ACHN (cell line): ENCODE measurements at places on chromosomes 16 and 17.

- DNase-seq, result no peak
Measured at GRCh38 chr17:36946726-36947091, 2.0 kb upstream of the AATF start.

- no peak for DNase-seq
Measured at GRCh38 chr17:40536295-40537171, 28.7 kb downstream of the CCR7 start.

GRCh38 chr16:86882586-86883280, 304.4 kb downstream of the FOXL1 start:
- peak; percentile 79 for DNase-seq

DNA sequence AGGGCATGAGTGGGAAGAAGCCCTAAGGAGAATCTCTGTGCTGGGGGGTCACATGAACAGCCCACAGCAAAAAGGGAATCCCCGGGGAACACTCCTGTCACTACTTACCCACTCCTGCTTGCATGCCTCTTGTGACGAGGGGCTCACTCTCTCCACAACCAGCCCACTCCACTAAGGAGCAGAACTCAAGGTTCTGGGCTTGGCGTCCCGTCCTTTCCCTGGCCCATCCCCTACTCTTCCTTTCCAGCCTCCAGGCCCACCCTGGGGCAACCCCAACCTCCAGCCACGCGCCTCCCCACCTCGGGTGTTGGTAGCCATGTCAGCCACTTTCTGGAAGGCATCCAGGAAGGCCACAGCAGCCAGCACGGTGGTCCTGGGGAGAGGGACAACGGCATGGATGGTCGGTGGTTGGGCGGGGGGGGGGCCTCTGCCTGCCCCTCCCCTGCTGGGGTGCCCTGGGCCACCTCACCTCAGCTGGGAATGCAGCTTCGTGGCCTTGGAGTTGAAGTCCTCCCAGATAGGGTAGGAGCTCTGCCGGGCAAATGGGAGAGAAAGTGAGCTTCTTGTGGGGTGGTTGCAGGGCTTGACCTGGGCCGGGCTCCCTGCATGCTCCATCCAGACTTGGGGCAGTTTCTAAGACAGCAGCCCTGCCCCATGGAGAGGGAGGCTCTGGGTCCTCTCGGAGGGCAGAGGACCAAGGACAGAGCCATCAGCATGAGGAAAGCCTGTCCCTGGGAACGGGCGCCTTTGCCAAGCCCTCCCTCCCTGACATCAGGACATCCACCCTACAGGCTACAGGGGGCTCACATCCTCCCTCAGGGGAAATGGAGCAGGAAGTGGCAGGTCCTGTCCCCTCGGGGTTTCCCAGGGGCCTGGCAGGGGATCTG, 5.1 kb downstream of the MTSS2 start:
- DNase-seq, result no peak

DNA sequence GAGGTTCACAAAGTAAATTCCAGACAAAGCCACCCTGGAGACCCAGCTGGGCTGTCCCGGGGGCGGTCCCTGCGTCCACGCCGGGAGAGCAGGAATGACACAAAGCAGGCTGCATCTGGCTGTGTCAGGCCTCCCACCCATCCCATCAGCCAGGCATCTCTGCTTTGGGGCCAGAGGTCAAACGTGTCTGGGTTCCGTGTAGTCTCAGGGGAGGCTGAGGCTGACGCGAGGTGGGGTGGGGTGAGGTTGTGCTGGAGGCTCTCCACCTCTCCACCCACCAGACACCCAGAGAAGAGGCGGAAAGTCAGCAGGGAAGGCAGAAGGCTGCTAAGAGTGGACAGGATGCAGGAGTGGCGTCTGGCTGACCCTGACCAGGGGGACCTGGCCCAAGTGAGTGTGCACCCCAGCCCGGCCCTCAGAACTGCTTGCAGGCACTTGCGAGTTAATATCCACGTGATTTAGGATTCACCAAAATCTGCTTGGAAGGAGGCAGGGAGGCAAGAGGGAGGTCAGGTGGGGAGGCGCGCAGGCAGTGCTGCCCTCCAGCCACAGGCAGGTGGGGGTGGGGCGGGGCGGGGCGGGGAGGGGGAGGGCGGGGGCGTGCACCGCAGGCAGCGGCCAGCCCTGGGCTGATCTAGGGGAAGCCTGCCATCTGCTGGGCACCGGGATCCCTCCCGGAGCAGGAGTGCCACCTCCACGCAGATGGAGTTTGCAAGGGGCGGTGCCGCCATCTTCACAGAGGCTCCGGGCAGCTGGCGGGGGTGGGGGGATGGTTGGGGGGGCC, 44.3 kb downstream of the TBC1D16 start:
- DNase-seq, result peak; percentile 88

DNA sequence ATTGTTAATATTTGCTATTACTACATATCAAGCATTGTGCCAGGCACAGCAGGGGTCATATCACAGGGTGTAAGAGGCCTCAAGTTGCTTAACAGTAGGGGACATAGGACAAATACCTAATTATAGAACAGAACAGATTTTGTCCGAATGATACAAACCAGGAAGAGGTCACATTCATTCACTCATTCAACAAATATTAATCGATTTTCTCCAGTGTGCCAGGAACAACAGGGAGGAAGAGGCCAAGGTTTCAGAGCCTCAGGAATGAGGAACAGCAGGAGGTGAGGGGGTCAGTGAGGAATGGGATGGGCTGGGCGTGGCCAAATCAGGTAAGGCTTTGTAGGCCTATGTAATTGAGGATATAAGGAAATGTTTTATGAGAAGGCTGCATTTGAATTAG, 11.2 kb upstream of the CHST4 start:
- no peak for DNase-seq

- DNase-seq, result no peak
Measured at GRCh38 chr17:71983828-71984227, 137.0 kb upstream of the SOX9 start.

DNA sequence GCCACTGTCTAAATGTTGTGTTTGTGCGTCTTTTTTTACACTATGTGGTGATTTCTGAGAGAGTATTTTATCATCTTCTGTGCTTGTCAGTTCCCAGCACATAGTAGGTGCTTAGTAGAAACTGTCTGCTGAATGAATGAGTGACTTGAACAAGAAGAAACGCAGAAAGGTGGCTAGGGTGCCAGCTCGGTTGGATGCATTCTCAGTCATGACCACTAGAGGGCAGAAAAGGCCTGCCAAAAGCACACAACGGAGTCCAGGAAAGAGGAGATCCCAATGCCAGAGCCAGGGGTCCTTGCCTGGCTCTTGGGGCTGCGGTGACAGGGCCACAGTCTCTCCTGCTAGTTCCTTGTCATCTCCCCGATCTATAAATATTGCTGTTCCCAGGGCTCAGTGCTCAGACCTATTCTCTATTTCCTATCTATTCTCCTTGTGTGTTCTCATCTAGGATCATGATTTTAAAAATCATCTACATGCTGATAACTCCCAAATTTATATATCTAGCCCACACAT, 57.3 kb upstream of the CCL1 start:
- DNase-seq, result peak; percentile 58

DNA sequence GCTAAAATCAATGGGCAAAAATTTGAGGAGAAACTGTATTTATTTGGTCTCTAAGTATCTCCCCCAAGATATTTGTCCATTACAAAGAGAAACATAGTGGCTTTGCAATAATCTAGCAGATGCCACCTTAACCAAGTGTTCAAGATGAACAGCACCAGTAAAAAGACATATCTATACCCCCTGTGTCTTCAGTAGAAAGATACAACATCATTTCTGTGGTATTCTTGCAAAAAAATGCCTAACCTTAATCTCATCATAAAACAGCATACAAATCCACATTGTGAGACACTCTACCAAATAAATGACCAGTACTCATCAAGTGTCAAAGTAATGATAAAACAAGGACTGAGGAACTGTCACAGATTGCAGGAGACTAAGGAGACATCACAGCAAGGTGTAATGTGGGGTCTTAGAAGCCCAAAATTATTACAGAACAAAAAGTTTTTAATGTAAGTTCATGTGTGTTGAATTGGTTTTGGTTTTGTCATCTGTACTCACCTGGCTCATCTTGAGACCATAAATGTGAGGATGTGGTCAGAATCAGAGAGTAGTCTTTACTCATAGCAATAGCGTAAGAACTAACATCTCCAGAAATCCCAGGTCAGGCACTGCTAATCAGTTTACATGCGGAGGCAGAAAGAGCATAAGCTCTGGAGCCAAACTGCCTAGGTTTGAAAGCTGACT, 77.2 kb downstream of the AATF start:
- no peak for DNase-seq

DNA sequence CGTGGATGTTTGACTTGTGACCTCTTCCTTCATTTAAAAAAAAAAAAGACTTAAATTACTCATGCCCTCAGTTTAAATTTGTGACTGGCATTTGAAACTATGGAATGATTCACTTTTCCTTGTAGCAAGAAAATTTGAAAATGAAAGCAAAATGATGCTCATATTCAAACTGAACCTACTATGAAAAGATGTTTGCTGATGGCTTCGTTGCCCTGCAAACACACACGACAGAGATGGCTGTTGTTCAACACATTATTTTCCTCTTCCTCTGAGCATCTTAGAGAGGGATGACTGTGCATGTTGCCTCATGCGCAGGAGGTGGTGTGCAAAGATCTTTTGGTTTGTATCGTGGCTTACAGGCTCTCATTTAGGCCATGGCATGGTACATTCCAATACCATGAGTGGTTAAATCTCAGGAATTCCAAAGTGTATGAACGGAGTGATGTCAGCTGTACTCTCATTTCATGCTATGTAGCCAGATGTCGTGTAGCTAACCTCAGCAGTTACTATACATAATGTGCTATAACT, 164.5 kb downstream of the PRKCA start:
- peak; percentile 100 for DNase-seq

DNA sequence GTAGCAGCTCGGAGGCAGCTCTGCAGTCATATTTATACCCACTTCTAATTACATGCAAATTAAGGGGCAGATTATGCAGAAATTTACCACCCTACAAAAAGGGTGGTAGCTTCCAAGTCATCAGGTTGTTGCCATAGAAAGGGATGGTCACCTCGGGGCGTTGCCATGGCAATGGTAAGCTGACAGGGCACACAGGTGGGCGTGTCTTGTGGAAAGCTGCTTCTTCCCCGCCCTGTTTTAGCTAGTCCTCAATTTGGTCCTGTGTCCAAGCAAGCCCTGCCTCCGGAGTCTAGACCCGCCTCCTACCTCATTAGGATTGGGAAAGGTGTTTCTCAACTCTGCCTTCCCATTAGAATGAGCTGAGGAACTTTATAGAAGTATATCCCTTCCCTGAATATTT, 98.7 kb downstream of the HS3ST2 start:
- DNase-seq, result no peak

- no peak for DNase-seq
Measured at GRCh38 chr16:2244301-2244700, 7.1 kb downstream of the ECI1 start.
